ENCODE measurements at places on chromosomes 6 and 20.
A peak's percentile ranks its signal among the peaks of the same experiment; 100 is the strongest.

DNA sequence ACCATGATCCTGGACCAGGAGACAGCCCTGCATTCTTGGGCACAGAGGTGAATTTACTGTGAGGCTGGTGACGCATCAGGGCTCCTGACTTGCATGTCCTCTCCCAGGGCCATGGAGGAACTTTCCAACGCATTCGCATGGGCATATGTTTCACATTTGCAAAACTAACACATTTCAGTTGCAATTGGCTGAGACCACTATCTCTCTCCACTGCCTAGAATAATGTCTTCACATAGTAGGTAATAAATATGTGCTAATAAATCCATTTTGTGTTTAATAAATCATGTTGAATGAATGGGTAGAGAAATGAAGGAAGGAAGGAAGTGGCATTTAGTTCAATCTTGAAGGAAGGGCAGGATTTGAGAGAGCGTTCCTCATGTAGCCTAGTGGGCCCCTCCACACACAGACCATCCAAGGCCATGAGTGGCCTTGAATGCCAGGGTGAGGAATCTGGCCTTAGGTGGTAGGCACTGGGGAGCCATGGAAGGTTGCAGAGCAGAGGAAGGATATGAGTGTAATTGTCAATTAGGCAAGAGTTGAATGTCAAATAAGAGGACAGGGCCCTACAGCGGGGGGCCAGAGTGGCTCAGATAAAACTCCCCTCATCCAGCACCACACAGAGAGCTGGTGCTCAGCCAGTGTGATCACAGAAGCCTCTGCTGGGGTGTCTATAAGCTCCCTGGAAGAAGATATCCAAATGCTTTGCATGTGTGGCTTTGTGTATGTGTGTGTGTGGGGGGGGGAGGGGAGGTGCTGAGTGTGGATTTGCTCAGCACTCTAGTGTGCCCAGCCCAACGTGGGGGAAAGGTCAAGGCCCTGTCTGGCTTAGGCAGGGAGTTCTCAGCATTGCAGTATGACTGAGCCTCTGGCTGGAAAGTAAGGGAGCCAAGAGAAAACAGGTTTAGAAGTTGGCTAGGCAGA is 30.9 kb upstream of the CCN5 start:
- DNase-seq: no peak
- no peak overlapping the region for H3K27ac ChIP-seq
- H3K36me3 ChIP-seq: no peaks in the 10 kb centered on the region
- no peaks in the 10 kb centered on the region for H3K27me3 ChIP-seq

- H3K27me3 ChIP-seq: no peaks in the 10 kb centered on the region
- no peaks in the 10 kb centered on the region for H3K36me3 ChIP-seq
- peaks cover 7% of the 10 kb centered on the region for H3K4me1 ChIP-seq
- H3K27ac ChIP-seq: no peak overlapping the region
- DNase-seq: peak; percentile 95
Observed at GRCh38 chr6:79869600-79870084, 77.7 kb downstream of the ELOVL4 start.

DNA sequence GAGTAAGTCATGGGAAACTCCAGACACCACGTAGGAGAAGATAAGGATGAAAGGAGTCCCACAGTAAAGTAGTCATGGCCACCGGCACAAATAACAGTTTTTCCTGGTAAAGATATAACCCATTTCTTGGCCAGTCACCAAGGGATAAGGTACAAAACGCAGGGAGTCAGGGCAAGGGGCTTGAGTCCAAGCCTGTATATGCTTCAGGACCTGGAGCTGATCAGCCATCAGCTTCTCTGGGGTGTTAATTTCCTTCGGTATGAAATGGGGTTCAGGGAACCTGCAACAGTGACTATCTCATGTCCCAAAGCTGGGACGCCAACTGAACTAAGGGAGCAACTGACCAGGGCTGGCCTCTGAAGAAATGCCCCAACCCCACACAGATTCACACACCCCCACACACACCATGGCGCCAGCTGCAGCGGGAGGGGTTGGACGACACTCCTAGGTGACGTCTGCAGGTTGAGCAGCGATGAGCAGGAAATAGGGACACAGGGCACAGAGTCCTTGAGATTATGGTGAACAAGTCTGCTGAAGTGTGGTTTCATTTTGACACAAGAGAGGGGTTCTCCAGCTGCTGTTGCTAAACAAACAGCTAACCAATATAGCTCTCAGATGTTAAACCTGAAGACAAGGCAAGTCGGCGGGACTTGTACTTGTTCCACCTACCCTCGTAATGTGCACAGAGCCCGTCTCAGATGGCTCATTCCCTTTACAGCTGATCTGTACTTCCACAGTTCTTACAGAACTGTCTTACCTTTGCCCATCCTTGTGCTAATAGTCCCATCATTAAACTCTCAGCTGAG is 7.4 kb upstream of the ADTRP start:
- no peak overlapping the region for H3K4me3 ChIP-seq
- peak overlapping the region; percentile 29 for H3K27ac ChIP-seq
- no peaks in the 10 kb centered on the region for H3K4me1 ChIP-seq
- no peaks in the 10 kb centered on the region for H3K36me3 ChIP-seq

GRCh38 chr20:62748311-62748710 is 39.7 kb downstream of the NTSR1 start:
- H3K36me3 ChIP-seq: no peaks in the 10 kb centered on the region
- no peak overlapping the region for H3K27ac ChIP-seq

- no peak for DNase-seq
- no peaks in the 10 kb centered on the region for H3K4me1 ChIP-seq
- no peaks in the 10 kb centered on the region for H3K27me3 ChIP-seq
- H3K27ac ChIP-seq: no peak overlapping the region
- no peaks in the 10 kb centered on the region for H3K36me3 ChIP-seq
- no peak overlapping the region for H3K4me3 ChIP-seq
Observed at GRCh38 chr20:55172310-55173002, 697.1 kb downstream of the DOK5 start.

DNA sequence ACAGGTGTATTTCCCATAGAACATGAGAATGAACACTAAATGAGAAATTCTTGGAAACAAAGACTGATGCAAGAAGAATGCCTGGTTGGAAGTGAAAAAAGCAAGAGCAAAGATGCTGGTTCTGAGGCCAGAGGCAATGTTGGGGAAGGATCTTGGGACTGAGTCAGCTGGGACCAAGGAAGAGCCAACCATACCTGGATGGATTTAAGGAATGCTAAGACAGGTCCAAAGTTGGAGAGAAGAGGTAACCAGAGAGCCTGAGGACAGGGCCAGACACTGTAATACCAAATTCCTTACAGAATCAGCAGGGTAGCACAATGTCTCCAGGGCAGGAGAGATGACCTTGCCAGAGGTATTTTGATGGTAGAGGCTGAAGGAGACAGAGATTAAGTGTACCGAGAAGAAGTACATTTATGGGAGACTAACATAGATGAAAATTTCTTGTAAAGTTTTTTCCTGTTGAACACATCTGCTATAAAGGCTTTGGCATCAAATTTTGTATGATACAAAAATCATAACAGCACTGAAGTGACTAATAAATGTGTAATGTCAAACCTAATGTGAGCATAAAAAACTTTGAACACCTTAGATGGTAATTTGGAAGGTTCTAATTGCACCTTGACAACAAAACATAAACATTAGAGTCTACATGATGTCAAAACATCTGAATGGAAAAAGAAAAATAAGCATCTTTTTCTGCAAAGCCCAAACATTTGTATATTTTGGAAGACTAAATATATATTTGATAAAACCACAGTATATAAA is 221.7 kb upstream of the MARCKS start:
- H3K27me3 ChIP-seq: no peaks in the 10 kb centered on the region
- H3K4me1 ChIP-seq: peaks cover 58% of the 10 kb centered on the region
- H3K36me3 ChIP-seq: no peaks in the 10 kb centered on the region
- H3K4me3 ChIP-seq: no peak overlapping the region

GRCh38 chr6:138397128-138398122 is 6.6 kb upstream of the HEBP2 start:
- H3K4me3 ChIP-seq: no peak overlapping the region
- H3K27ac ChIP-seq: no peak overlapping the region
- no peaks in the 10 kb centered on the region for H3K36me3 ChIP-seq
- H3K27me3 ChIP-seq: no peaks in the 10 kb centered on the region

DNA sequence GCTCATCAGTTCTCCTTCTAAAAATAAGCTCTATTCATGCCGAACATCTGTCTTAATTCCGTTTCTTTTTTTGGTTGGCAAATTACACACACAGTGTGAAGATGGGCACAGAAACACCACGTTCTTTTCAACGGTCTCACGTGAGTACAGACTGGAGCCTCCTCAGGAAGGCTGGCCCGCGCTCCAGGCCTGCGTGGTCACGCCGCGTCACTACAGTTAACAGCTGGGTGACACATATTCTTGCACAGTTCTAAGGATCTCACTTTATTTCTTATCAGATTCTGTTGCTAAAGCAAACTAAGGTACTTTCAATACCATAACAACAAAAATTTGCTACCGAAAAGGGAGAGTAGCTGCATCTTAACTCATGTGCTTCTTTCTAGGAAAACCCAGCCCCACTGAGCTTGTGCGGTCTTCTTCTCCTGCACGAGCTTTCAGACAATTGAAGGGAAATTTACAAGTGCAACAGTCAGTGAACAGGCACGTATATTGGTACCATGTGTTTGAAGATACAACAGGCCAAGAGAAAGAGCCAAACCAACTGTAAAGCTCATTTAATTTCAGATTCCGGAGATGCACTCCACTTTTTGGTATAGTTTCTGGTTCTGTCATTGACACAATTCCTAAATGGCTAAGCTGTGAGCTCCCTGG is 55.6 kb upstream of the MPC1 start:
- no peak overlapping the region for H3K4me3 ChIP-seq
- H3K36me3 ChIP-seq: no peaks in the 10 kb centered on the region
- no peak overlapping the region for H3K27ac ChIP-seq
- no peaks in the 10 kb centered on the region for H3K27me3 ChIP-seq
- no peak for DNase-seq
- no peaks in the 10 kb centered on the region for H3K4me1 ChIP-seq

- no peaks in the 10 kb centered on the region for H3K4me1 ChIP-seq
- no peak overlapping the region for H3K27ac ChIP-seq
- H3K27me3 ChIP-seq: no peaks in the 10 kb centered on the region
- DNase-seq: peak; percentile 21
Observed at GRCh38 chr6:89122625-89123024, 4.8 kb upstream of the SRSF12 start.

GRCh38 chr6:42017021-42017643 is 33.2 kb upstream of the TAF8 start:
- H3K27ac ChIP-seq: no peak overlapping the region
- no peaks in the 10 kb centered on the region for H3K36me3 ChIP-seq
- H3K27me3 ChIP-seq: no peaks in the 10 kb centered on the region
- no peak overlapping the region for H3K4me3 ChIP-seq

GRCh38 chr6:130655586-130655985 is 171.6 kb upstream of the SMLR1 start:
- H3K4me1 ChIP-seq: no peaks in the 10 kb centered on the region
- DNase-seq: no peak
- no peak overlapping the region for H3K27ac ChIP-seq

DNA sequence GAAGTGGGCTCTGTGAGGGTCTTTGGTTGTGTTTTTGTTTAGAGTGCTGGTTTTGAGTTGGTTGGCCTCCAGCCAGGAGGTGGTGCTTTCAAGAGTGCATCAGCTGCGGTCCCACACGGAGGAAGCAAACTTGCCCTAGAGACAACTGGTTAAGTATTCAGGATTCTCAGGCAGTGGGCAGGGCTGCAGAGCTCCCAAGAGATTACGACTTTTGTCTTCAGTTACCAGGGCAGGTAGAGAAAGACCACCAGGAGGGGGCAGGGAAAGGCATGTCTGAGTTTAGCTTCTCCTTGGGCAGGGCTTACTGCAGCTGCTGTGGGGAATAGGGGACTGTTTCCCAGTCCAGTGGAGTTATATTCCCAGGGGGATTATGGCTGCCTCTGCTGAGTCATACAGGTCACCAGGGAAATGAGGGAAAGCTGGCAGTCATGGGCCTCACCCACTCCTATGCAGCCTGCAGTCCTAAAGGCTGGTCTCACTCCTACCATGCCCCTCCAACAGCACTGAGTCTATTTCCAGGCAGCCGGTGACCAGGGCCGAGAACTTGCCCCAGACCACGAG is 64.3 kb downstream of the TTI1 start:
- H3K27ac ChIP-seq: no peak overlapping the region
- H3K4me1 ChIP-seq: no peaks in the 10 kb centered on the region
- H3K4me3 ChIP-seq: no peak overlapping the region
- DNase-seq: no peak
- H3K27me3 ChIP-seq: no peaks in the 10 kb centered on the region
- H3K36me3 ChIP-seq: no peaks in the 10 kb centered on the region

DNA sequence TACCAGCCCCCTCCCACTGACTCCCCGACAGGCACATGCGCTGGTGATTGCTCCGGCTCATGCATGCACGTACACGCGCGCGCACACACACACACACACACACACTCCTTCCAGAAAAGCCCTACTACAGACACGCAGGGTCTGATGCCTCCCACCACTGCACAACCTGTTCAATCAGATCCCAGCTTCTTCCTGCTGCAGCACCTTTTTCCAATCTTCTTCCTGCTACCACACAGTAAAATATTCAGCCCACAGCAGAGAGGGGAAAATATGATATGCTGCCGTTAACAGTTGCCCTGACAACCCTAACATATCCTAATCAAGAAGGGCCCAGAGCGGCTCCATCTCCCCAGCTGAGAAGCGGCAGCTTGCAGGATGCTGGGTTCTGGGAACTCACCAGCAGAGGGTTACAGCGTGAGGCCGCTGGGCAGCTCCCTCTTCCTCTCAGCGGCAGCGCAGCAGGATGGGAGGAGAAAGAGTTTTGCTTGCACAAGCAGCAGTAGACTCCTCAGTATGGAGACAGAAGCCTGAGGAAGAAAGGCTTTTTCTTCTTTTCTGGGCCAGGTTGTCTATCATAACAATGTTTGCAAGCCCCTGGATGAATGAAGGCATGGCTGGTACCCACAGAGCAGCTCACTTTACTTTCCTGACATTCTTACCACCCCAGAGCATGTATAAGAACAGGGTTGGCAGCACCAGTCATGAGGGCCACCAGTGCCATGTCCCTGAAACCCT is 23.9 kb downstream of the MAP7 start:
- no peaks in the 10 kb centered on the region for H3K4me1 ChIP-seq
- H3K36me3 ChIP-seq: no peaks in the 10 kb centered on the region
- DNase-seq: peak; percentile 81
- no peak overlapping the region for H3K27ac ChIP-seq
- no peaks in the 10 kb centered on the region for H3K27me3 ChIP-seq

All from left lung (tissue), 14 donors.